ENCODE measurements at places on chromosomes 13 and 19.

DNA sequence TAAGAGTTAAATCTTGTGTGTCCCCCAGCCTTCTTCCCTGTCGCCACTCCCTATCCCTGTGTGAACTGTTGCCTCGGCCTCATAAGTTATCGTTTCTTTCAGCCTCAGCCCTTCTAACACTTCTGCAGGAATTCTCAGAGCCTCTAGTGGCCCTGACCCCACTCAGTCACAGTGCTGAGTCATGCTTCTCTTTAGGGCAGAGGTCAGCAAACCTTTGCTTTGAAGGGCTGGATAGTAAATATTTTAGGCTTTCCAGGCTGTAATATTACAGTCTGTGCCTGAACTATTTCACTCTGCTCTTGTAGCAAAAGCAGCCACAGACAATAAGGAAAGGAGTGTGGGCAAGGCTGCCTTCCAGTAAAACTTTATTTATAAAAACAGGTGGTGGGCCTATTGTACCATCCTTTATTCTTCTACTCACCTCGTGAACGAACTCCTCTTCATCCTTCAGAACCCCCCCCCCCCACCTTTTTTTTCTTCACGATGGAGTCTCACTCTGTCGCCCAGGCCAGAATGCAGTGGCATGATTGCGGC lies 22.1 kb downstream of the MYO9B start:
- DNase-seq = no peak

GRCh38 chr13:83121896-83122295 lies 760.4 kb downstream of the SLITRK1 start:
- DNase-seq = no peak

DNA sequence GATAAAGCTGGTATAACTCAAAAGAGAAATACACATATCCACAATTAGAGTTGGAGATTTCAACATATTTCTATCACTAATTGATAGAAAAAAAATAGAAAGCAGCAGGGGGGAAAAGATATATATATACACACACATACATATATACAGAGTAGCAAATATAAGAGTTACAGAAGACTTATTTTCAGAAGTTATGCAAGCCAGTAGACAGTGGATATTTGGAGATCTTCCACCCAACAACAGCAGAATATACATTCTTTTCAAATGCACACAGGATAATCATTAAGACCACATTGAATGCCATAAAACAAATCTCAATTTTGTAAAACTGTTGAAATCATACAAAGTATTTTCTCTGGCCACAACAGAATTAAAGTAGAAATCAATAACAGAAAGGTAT lies 192.8 kb downstream of the LACC1 start:
- DNase-seq = no peak

DNA sequence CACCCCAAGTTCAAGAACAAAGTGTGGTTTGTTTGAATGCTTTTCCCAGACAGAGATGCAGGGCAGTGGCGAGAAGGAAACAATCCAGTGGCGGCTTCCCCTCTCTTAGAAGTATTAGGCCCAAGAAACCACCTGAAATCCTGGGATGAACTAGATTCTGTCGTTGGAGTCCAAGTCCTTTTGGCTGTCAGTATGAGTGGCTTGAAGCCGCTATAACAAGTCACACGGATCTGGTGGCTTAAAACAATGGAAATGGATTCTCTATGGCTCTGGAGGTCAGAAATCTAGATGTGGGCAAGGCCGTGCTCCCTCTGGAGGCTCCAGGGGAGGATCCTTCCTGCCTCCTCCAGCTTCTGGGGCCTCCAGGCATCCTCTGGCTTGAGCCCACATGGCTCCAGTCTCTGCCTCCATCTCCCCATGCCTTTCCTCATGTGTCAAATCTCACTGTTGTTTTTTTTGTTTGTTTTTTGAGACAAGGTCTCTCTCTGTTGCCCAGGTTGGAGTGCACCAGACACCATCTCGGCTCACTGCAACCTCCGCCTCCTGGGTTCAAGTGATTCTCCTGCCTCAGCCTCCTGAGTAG lies 97.7 kb downstream of the GNG7 start:
- no peak for DNase-seq

DNA sequence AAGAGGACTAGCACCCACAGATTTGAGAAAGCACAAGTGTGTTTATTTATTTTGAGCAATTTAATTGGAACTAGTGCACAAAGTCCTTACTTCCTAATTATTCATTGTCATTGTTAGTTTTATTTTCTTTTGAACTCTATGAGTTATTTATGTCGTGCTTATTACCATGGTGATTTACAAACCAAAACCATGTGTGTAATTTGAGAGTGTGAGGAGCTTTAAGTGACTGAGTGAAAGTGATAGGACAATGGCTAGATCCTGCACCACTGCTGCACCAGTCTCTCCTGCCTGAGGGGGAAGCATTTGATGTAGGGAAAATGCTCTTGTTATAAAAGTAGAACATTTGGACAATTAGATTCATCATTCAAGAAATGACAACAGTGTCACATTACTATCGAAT lies 172.3 kb upstream of the KLF12 start:
- no peak for DNase-seq

GRCh38 chr13:63209330-63210017 lies 1793.8 kb upstream of the PCDH20 start:
- DNase-seq = no peak

- no peak for DNase-seq
Observed at GRCh38 chr19:45363861-45364459, 6.4 kb downstream of the ERCC2 start.

- DNase-seq = no peak
Observed at GRCh38 chr13:109408591-109409382, 377.6 kb downstream of the IRS2 start.

DNA sequence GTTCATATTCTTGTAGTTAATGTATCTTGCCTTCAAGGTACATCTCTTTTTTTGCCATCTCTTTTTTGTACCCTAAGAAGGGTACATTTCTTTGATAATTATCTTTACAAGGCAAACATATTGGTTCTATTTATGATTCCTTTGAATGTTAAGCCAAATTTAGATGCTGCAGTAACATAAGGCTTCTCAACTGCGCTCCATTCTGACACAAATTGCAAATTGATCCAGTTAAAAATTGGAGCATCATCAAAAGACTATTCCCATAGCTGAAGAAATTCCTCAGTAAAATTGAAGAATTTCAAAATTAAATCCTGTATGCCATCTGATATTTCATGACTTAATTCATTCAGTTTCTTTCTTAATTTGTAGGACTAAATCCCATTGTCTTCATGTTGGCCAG lies 2.7 kb upstream of the ZNF780A start:
- no peak for DNase-seq

DNA sequence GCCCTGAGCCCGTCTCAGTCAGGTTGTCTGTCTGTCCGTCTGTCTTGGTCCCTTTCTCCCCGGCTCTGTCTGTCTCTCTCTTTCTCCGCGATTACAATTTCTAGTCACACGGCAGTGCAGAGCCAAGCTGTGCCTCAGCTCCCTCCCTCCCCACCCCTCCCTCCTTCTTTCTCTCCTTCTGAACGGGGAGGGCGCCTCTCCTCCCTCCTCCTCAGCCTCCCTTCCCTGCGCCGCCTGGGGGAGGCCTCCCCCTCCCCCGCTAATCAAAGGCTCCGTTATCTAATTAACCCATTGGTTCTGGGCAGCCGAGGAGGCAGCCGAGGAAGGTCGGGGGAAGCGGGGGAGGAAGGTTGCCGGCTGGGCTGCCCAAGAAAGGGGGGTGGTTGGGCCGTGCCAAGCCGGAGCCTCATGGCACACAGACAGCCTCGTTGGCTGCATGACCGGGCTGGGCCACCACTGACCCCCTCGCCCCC lies 16.5 kb downstream of the LRRC4B start:
- DNase-seq = no peak

GRCh38 chr13:77833331-77833863 lies 85.2 kb downstream of the EDNRB start:
- no peak for DNase-seq

DNA sequence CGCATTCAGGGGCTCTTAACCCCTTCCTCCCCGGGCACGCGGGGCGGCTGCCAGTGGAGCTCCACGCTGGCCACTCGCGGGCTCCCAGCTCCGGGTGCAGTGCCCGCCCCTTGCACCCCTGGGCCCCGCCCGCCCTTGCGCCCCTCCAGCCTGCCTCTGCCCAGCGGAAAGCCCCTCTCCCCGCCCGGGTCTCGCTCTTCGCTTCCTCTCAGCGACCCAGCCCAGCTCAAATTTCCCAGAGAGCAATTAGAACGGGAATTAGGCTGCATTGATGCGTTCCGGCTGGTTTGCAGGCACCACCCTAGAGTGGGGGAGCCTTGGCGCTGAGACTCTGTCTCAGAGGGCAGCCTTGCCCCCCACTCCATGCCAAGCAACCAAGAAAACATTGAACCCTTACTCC lies 1.8 kb upstream of the GSX1 start:
- no peak for DNase-seq

Measured in activated T-cell treated with anti-CD3 and anti-CD28 coated beads for 48 hours (primary cell).